Amniotic stem cell (primary cell): ENCODE measurements at places on chromosomes 5 and 9.
A peak's percentile ranks its signal among the peaks of the same experiment; 100 is the strongest.

GRCh38 chr5:348726-349125 lies 27.2 kb downstream of the AHRR start:
- DNase-seq = no peak

- DNase-seq = no peak
These were observed 45.6 kb downstream of the DBH start for GRCh38 chr9:133681658-133682306.

DNA sequence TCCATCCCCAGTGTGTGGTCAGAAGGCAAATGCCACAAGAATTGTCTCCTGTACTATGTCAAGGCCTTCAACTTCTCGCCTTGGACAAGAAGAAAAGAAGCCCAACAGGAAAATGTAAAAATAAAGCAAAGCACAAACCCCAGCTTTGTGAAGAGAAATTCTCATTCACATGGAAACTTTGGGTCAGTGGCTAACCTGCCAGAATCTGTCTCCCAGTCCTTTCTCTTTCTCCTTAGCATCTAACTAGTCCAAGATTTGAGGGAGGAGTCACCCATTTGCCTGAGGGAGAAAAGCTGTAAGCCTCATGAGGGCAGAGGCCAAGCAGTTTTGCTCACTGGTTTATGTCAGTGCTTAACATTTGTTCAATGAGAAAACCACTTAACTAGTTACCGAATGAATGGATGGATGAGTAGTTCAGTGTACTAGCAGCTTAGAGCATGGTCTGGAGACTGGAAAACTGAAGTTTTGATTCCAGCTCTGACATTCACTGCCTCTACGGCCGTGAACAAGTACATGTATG lies 36.0 kb downstream of the ADAM19 start:
- DNase-seq = no peak

- DNase-seq = no peak
These were observed 3.7 kb upstream of the NIPAL4 start for GRCh38 chr5:157456301-157456700.

DNA sequence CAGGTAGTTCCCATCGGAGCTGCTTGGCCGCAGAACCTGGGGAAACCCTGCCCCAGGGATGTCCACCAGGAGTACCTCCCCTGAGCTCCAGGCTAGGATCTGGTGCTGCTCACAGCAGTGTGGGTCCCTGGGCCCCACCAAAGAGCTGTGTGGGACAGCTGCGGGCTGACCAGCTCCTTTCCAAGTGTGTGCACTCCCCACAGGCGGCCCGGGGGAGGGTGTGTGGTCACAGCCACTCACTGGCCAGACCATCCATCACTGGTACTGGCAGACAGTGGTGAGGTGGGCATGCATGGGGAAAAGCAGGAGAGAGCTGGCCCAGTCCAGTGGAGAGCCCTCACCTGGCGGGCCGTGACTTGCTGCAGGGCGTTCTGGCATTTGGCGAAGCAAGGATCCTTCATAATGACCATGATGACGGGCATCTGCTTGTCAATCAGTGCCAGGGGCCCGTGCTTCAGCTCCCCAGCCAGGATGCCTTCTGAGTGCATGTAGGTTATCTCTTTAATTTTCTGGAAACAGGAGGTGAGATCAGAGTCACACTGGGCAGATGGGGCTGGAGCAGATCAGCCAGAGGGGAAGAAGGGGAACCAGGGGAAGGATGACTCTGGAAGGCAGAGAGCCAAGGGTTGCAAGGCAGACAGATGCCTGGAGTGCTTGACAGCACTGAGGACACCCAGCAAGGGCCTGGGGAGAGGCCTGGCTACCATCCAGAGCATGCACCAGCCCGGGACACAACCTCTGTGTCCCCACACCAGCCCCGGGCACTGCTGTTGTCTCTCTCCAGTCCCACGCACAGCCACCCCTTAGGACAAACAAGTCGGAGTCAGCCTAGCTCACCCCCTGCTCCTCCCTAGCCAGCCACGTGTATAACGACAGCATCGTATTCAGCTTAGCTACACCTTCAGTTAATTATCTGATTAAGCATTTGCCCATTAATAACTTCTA lies 12.8 kb upstream of the MAPK9 start:
- DNase-seq = no peak

- no peak for DNase-seq
These were observed 990.2 kb downstream of the CDH12 start for GRCh38 chr5:21862986-21863385.

DNA sequence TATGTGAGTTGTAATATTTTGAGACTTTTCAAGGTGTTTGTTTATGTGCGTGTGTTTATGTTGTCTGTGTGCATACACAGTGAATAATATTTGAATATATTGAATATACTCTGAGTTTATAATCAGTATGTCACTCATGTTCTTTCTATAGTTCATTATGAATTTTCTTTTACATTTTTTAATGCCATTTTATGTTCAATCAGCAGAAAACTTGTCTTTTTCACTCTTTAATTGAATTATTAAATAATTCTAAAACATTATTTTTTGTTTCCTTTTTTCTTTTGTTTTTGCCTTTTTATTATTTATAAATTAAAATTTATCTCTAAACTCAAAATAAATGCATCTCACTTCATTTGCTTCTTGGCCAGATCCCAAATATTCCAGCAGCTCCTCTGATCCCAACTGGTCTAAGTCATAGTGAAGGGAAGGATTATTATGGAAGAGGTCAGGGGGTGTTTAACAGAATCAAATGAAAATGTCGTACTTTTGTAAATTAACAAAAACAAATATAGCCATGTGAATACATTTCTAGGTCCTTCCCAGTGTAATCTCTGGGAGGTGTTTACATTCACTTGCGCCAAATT lies 188.9 kb downstream of the KDM4C start:
- no peak for DNase-seq

DNA sequence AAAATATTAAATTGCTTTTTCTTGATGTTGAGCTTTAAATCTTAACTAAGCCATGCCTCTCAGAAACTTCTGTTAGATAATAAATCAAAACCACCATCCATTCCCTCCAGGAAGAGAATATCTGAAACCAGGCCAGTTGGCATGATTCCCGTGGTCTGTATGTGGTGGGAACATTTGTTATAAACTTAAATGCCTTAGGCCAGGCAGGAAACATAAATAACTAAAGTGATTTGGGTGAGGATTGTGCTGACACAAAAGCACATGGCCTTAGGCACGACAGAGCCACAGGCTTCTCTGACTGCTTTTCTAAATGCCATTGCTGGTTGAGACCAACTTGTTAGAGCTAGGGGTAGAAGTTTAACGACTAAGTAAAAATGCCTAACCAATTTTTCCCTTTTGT lies 255.9 kb downstream of the GABRG2 start:
- DNase-seq = no peak

DNA sequence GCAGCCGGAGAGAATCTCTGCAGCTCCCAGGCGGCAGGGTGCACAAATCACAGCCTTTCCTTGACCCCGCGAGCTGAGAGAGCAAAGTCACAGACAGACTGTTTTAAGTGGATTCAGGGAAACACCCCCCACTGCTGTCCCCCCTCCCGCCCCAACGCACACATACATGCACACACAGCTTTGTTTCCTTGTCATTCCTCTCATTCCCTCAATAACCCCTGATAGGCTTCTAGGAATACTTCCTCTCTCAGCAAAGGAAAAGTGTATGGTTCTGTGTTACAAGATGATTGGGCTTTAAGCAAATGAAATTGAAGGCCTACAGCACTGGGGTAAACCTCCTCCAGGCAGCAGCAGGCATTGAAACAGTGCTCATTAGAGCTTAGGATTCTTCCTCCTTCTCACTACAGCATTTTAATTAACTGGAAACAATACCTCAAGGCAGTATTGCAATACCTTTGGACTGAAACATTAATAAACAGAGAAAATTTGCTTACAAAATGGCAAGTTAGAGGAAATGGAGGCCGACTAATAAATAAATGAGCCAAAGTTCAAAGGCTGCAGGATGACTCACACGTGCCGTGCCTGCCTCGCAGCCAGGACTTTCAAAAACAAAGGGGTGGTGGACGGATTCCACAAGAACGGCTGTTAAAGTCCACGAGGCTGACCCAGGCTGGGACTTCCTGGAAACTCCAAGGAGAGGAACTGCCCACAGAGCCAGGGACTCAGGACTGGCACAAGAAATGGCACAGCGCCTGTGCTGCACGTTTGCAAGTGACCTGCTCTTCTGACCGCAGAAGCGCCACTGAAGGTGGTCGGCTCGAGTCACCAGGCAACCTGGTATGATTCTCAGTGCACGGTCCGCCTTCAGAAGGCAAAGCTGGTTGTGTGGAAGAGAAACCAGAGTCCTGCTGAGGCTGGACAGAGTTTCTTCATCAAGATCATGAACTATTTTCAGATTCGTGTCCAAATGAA lies 236.2 kb downstream of the SYK start:
- no peak for DNase-seq

DNA sequence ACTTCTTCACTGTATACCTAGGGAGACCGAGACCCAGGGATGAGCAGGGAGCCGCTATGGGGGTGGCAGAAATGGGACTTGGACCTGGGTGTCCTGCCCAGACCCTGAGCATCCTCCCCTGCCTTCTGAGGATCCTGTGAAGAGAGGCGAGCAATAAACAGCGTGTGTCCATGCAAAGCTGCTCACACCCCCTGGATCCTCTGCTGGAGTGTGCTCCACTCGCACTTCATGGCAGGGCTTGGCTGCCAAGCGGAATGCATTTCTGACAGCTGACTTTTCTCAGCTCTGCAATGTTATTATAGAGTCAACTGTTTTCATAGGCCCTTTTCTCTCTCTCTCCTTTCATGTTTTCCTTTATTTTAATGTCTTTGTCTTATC lies 31.0 kb upstream of the ALDH1B1 start:
- no peak for DNase-seq

DNA sequence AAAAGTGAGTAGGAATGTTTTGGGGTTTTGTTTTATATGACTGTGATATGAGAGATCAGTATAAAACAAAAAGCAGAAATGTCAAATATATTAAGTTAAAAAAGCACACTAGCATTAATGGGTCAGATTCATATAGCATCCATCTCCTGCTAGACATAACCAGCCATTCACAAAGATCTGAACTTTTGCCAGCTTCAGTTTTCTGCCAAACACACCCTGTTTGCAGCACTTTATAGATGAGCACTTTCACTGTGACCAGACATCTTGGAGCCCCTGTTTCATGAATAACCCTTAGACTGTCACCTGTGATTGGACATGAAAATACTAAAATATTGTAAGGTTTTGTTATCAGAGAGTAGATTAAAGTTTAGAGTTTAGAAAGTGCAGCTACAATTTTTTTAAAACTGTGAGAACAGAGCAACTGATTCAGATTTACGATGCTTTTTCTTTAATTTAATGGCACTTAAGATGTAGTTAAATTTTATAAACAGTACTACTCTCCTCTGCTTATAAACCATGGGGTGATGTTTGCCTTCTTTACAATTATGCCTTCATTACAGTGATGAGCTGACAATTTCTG lies 142.6 kb downstream of the KCTD16 start:
- no peak for DNase-seq

DNA sequence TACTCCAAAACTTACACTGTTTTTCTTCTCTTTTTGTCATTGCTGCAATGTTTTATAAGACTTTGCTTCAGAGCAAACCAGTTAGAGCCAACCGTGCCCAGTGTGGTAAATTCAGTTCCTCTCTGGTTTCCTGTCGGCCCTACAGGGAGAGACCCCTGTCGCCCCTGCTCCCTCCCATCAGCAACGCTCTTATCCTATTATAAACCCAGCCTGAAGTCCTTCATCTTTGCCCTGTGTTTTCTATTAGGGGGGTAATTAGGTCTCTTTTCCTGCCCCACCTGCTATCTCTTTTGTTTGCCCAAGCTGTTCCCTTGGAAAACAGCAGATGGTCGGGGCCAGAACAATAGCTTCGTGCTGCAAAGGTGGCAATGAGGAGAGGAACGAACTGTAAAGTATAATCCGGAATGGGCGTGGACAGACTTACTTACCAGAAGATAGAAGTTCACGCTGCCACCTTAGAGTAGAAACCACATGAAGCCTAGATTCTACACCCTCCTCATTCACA lies 21.4 kb upstream of the OTULINL start:
- no peak for DNase-seq

DNA sequence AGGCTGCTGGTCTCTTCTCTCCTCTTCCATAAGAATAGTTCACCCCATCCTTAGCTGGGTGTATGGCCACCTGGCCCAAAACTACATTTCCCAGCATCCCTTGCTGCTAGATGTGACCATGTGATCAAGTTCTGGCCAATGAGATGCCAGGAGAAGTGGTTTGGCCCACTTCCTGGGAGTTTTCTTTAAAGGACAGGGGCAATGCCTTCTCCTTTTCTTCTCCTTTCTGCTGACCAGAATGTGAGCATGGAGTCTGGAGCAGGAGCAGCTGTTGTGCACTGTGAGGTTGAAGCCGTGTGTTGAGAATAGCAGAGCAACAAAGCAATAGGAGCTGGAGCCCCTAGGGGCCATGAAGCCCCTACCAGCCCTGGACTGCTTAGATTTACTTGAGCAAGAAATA lies 36.8 kb downstream of the C9orf50 start:
- DNase-seq = peak; percentile 24

- DNase-seq = no peak
These were observed 310.4 kb downstream of the SLF1 start for GRCh38 chr5:94928891-94929290.

GRCh38 chr5:19923742-19924141 lies 64.3 kb downstream of the CDH18 start:
- no peak for DNase-seq

DNA sequence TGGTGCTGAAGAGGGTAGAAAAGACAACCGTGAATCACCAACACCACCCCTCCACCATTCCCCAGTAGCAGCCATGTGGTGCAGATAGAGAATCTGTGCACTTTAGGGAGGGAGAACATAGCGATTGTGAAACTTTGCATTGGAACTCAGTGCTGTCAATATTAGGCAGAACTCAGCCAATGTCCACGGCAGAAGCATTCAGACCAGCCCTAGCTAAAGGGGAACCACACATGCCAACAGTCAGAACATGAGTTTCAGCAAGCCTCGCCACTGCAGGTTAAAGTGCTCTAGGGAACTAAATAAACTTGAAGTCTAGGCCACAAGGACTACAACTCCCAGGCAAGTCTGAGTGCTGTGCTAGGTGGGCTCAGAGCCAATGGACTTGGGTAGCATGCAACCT lies 38.5 kb upstream of the DEPDC1B start:
- DNase-seq = no peak

GRCh38 chr5:7179364-7179763 lies 216.6 kb upstream of the ADCY2 start:
- no peak for DNase-seq
